ENCODE measurements at places on chromosomes 16 and 17. TPM values are rescaled to one million over a fixed set of nuclear protein-coding genes. Genes with fewer than 3 reads are reported as not detected.

Gene PIK3R5
- 34.2 TPM for total RNA-seq

Gene LYRM1
- 20.7 TPM for total RNA-seq

Gene KRTAP9-4
- not detected for total RNA-seq

Gene PABPN1L
- total RNA-seq = 0.67 TPM

Gene CBFA2T3
- total RNA-seq = 63.3 TPM

Gene AIPL1
- total RNA-seq = not detected

Data from activated B cell treated with CpG ODN at 0.5 μM for 24 hours (primary cell).